ENCODE measurements at places on chromosomes 1 and 21.
A peak's percentile ranks its signal among the peaks of the same experiment; 100 is the strongest.

- DNase-seq = no peak
Measured at GRCh38 chr1:48068206-48068605, 71.0 kb upstream of the TRABD2B start.

GRCh38 chr1:31959521-31960340 is 21.6 kb upstream of the PTP4A2 start:
- no peak for DNase-seq

- DNase-seq = no peak
Measured at GRCh38 chr1:229273507-229274232, 2.8 kb downstream of the RAB4A start.

GRCh38 chr21:34536820-34537219 is 24.8 kb upstream of the KCNE1 start:
- no peak for DNase-seq

GRCh38 chr1:114080511-114081436 is 72.9 kb downstream of the SYT6 start:
- DNase-seq = no peak

GRCh38 chr1:154955718-154956543 is at the start of gene PBXIP1:
Gene PBXIP1, minus strand, starts transcription at chr1:154956099. Its CDS starts 2,378 bp downstream, at chr1:154953721.
- peak; percentile 89 for DNase-seq

GRCh38 chr1:151011154-151011850 is 3.1 kb downstream of the PRUNE1 start:
- DNase-seq = no peak

DNA sequence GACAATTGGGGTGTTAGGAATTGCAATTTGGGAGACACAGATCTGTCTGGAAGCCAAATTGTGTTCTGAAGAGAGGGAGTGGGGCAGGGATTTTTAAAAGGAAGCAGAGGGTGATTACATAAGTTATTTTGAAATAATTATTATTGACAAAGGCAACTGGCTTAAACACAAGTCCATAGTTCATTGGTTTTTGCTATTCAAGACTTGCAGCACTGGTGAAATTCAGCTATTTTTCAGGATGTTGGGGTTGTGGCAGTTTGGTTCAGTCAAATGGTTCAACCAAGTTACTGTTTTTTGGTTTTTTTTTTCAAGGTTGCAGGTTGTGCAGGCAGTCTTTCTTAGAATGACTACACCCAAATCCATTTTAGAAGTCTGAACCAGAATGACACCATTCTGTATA is 300.0 kb upstream of the DEPDC1 start:
- DNase-seq = no peak

- no peak for DNase-seq
Measured at GRCh38 chr21:41659791-41660560, 106.9 kb downstream of the RIPK4 start.

DNA sequence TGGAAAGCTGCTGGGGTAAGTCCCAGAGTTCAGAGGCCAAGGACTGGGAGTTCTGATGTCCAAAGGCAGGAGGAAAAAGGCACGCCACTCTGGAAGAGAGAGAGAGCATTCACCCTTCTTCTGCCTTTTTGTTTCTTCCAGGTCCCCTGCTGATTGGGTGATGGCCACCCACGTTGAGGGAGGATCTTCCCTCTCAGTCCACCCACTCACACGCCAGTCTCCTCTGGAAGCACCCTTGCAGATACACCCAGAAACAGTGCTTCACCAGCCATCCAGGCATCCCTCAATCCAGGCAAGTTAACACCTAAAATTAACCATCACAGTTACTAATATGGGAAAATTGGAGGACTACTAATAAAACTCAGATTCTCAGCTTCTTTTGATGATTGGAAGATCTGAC is 66.1 kb upstream of the PARP1 start:
- DNase-seq = no peak

GRCh38 chr1:55618199-55618598 is 403.0 kb upstream of the USP24 start:
- no peak for DNase-seq

GRCh38 chr1:166127003-166127402 is 39.8 kb downstream of the FAM78B start:
- DNase-seq = no peak

DNA sequence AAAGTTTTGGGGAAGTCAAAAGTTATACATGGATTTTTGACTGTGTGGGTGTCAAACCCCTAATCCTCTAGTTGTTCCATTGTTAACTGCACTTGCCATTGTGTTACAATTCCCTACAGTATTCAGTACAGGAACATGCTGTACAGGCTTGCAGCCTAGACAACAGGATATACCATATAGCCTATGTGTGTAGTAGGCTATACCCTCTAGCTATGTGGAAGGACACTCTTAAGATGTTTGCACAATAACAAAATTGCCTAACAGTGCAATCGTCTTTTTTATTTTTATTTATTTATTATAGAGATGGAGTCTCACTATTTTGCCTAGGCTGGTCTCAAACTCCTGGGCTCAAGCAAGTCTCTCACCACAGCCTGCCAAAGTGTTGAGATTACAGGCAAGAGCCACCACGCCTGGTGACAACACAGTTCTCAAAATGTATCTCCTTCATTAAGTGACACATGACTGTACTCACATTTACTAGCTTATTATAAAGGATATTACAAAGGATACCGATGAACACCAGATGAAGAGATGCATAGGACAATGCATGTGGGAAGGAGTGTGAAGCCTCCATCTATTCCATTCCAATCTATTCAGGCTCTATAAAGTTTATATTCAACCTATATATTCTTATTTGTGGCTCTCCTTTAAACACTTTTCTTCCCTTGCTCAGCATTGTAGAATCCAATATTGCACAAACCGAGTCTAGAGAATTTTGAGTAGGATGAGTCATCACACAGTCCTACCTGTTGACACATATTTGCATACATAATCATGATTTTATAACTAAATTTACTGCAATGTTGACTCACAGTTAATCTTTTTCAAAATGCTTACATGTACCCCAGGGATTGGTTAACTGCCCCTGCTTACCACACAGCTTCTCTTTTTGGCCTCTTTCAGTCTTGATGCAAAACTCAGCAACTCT is 28.4 kb upstream of the CEP350 start:
- DNase-seq = no peak

DNA sequence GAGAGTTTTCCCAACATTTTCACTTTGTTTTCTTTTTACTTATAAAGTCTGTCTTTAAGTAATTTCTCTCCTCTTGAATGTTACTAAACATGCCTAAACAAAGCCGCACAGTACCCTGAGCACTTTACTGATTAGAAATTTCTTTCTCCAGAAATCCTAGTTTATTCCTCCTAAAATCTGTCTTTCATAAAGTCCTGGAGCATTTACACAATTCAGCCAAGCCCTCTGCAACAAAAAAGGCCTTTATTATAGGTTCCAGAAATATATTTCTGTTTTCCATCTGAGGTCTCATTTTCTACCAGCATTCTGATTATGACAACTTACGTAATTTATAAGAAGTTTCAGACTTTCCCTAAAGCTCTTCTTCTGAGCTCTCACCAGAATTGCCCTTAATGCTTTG is 549.5 kb upstream of the OLFM3 start:
- DNase-seq = no peak

DNA sequence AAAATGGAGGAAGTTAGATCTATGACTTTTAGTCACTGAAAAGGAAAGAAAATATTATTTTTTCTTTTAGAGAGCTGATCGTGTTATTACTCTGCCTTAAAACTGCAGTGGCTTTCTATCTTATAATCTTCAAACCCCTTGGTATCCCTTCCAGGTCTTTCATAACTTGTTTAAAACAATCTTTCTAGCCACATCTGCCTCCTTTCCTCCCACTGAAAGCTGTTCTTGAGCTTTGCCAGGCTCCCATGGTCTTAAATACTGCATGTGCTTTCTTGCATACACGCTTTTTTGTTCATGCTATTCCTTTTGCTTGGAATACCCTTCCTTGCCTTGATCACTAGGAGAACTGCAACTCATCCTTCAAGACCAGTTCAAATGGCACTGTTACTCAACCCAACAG is 65.9 kb upstream of the GADD45A start:
- DNase-seq = no peak

DNA sequence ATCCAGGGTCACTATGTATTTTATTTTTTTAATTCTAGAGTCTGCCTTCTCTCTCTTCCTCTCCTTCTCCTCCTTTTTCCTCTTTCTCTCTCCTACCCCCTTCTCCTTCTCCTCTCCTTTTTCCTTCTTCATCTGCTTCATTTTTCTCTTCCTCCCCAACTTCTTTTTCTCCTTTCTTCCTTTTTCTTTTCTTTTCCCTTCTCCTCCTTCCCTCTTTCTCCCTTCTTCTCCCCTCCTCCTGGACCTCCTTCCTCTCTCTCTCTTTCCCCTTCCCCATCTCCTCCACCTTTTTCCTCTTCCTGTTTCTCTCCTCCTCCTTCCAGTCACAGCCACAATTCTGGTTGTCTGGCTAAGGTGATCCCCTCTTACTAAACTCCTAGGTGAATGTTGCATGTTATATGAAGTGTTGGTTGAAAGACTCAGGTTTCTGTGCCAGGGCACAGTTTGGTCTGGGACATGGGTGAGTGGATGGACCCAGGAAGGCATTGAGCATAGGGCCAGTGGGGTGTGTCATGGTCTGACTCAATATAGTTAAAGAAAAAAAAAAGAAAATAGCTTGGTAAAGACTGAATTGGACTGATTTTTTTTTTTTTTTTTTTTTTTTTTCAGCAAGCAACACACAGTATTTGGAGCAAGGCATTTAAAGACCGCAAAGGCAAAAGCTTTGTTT is 266.9 kb downstream of the TGFB2 start:
- DNase-seq = no peak

DNA sequence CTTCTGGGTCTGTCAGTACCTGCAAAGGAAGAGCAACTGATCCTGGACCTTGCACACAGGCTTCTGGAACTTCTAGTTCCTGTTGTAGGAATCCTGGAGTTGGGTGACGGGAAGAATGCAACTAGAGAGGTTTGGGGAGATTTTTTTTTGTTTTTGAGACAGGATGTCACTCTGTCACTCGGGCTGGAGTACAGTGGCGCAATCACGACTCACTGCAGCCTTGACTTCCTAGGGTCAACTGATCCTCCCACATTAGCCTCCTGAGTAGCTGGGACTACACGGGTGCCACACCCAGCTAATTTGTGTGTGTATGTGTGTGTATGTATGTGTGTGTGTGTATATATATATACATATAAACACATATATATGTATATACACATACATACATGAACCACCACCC is 18.8 kb downstream of the ENTREP3 start:
- no peak for DNase-seq

- DNase-seq = no peak
Measured at GRCh38 chr1:223820515-223820858, 25.3 kb downstream of the TP53BP2 start.

- no peak for DNase-seq
Measured at GRCh38 chr1:152752225-152752624, 5.6 kb upstream of the KPRP start.

- no peak for DNase-seq
Measured at GRCh38 chr1:3814065-3814464, 17.8 kb upstream of the LRRC47 start.

DNA sequence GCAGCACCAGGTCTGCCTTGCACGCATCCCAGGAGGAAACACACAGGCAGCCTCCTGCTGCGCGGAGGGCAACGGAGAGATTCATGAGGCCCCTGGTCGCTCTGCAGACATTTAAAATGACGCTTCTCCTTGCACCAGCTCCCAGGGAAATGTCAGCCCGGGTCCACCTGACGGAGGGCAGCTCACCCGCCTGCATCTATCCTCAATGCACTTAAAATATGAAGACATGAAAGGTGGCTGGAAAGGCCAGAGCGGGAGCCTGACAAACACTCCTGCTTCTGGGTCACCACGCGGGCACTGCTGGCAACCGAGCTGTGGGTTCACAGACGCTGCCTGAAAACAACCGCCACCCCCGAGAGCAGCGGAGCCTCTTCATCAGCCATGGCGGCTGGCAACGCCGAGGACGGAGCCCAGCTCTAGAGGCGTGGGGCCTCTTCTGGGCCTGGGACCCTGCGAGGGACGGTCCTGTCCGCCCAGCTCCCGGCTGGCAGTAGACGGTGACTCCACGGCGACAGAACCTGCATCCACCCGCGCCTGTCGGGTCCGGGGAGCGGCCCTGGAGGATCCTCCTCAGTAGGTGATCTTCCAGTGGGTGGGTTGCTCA is 22.7 kb downstream of the POFUT2 start:
- DNase-seq = peak; percentile 6

DNA sequence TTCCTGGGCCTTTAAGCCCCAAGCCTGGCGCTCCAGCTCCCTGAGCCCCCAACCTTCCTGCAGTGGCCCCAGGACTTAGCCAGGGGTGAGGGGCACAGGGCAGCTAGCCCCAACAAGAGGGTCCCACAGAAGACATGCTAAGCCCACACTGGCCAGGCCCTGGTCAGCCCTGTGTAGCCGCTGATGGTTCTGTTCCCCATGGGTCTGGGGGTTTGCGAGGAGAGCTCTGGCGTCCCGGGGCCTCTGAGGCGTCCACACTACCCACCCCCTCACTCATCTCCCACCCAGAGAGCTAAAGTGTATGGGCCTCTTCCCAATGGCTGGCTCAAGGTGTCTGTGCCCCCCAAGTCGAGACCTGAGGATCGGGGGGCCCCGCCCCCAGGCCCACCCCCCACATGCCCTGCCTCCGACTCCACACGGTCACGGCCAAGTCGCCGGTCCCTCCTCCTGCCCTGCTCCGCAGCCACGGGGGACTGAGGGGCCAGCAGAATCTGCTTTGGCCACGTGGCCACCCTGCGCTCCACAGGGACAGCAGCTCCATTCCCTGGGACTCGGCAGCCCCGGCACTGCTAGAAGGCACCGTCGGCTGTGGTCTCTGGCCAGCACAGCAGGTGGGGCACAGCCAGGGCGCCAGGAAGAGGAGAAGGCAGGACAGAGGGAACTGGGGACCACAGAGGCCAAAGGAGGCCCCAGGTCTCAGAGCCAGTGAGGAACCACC is 7.8 kb downstream of the TNFRSF18 start:
- DNase-seq = peak; percentile 8

DNA sequence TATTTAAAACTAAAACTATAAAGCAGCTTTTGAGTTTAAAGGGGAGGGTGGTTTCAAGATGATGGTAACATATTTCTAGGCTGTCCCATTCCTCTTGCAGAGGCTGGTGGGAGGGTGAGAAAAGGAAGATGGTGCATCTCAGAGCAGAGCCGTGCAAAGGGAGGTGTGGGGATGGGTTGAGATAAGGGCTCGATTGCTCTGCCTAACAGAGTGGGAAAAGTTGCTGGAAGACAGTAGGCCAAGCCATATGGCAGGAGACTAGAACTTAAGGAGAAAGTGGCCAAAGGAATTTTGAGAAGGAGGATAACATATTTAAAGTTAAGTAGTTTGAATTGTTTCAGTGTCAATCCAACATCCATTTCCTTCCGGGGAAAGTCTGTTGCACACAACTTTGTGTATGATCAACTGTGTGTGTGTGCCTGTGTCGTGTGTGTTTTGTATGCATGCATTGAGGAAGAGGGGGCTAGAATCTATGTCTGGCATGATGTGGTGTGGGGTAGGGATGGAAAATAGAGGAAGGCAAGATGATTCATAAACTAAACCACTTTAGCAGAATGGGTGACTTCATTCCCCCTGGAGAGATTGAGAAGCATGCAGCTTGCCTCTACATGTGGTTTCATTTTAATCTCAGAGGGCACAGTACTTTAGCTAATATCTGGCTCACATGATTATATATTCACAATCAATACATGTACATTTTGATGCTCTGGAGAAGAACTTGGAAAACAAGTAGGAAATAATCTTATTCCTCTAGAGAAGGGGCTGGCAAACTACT is 145.0 kb upstream of the DNAH14 start:
- DNase-seq = no peak

Data from activated CD4-positive, alpha-beta memory T cell treated with anti-CD3 and anti-CD28 coated beads for 36 hours (primary cell).